ENCODE measurements at places on chromosomes 16 and 17. TPM values are rescaled to one million over a fixed set of nuclear protein-coding genes. Genes with fewer than 3 reads are reported as not detected.
A peak's percentile ranks its signal among the peaks of the same experiment; 100 is the strongest.

- DNase-seq, result peak; percentile 19
Observed at GRCh38 chr17:2241823-2242222, 61.8 kb downstream of the SMG6 start.

GRCh38 chr16:87840271-87840978, 28.9 kb downstream of the SLC7A5 start:
- no peak for DNase-seq

GRCh38 chr17:74241431-74241830, 28.1 kb downstream of the TTYH2 start:
- DNase-seq, result no peak

- DNase-seq, result no peak
Observed at GRCh38 chr17:62880120-62880519, 72.0 kb upstream of the MARCHF10 start.

GRCh38 chr16:84986879-84987278, 24.5 kb downstream of the ZDHHC7 start:
- DNase-seq, result no peak

- no peak for DNase-seq
Observed at GRCh38 chr17:51630101-51630671, 369.8 kb downstream of the UTP18 start.

- DNase-seq, result no peak
Observed at GRCh38 chr16:1788095-1788707, 5.3 kb downstream of the IGFALS start.

GRCh38 chr16:68948230-68948910, 105.0 kb downstream of the TANGO6 start:
- no peak for DNase-seq

DNA sequence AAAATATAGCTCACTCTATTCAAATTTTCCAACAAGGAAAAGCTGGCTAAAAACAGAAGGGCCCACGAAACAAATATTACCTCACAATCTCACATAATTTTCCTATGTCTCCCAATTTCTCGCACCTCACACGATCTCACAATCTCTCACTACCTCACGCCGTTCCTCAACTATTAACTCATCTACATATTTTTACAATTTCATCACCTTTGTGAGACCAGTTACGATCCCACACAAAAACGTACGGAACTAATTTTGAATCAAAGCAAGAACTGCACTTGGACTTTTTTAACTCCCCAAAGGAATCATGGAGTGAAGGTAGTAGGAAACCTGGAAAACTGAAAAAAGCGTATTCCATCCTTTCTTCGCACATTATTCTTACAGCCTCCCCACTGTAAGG, 1.1 kb downstream of the CBX1 start:
- DNase-seq, result no peak

DNA sequence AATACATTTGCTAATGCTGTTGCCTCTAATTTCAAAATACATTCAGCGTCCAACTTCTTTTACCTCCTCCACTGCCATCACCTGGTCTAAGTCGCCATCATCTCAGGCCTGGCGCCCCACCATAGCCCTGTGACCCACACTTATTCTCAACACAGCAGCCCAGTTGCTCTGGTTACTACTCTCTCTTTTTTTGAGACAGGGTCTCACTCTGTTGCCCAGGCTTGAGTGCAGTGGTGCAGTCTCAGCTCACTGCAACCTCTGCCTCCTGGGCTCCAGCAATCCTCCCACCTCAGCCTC, 7.5 kb upstream of the NKD1 start:
- DNase-seq, result no peak

GRCh38 chr17:73201215-73202069, 8.6 kb downstream of the COG1 start:
- no peak for DNase-seq

DNA sequence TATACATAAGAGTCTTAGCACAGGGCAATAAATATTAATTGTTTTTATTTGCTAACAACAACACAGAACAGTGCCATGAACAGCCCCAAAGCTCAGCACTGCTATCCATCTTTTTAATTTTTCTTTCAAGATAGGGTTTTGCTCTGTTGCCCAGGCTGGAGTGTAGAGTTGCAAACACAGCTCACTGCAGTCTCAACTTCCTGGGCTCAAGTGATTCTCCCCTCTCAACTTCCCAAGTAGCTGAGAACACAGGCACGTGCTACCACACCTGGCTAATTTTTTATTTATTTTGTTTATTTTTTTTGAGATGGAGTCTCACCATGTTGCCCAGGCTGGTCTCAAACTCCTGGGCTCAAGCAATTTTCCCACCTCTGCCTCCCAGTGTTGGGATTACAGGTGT, 47.6 kb upstream of the AKAP1 start:
- DNase-seq, result no peak

- peak; percentile 73 for DNase-seq
Observed at GRCh38 chr17:28916302-28916934, 13.5 kb upstream of the DHRS13 start.

DNA sequence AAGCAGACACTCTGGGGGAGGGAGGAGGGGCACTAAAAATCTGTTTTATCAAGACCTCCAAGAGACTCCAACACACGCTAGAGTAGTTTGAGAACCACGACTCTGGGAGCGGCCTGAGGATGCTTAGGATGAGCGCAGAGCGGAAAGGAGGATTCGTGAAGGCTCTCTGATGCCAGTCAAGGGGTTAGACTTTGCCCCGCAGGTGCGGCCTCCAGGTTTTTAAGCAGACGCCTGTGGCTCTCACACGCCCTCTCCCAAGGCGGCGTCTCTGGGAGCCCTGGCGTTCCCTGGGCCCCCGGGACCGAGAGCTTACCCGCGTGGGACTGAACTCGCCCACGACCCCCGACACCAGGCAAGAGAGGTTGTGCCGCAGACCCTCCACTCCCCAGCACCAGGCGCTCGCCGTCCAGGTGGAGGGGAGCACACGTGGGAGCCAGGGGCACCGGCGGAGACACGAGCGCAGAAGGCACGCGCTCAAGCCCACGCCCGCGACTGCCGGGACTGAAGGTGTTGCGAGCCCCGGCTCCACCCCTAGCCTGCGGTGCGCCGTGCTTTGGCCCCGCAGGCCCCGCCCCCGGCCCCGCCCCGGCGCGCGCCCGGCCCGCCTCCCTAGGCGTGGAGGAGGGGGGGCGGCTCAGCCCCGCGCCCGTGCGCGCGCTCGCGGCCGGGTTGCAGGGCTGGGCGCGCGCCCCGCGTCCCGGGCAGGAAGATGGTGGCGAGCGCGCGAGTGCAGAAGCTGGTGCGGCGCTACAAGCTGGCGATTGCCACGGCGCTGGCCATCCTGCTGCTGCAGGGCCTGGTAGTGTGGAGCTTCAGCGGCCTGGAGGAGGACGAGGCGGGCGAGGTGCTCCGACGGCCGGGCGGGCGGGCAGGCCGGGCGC, at the start of gene XYLT2:
Gene XYLT2 (plus strand): TSS at position 695 of the 881 bp plus-strand sequence. CDS start 15 bp downstream, at position 710.
- peak; percentile 97 for DNase-seq

SLC4A1 gene
- total RNA-seq, result 0.19 TPM

CCL8 gene
- total RNA-seq, result not detected

NRN1L gene
- 0.56 TPM for total RNA-seq

ATP2C2 gene
- total RNA-seq, result not detected

FAAP100 gene
- 30.9 TPM for total RNA-seq

LLGL2 gene
- total RNA-seq, result 7.6 TPM

SP2 gene
- 4.4 TPM for total RNA-seq

FGF11 gene
- total RNA-seq, result 0.67 TPM

CNTNAP4 gene
- total RNA-seq, result 1.7 TPM

KRT27 gene
- total RNA-seq, result not detected

IRF8 gene
- total RNA-seq, result 592 TPM

Measured in Karpas-422 (cell line).